ENCODE measurements at places on chromosomes 5 and 9.
A peak's percentile ranks its signal among the peaks of the same experiment; 100 is the strongest.

- peak; percentile 46 for DNase-seq
Measured at GRCh38 chr5:40681363-40682153, 1.8 kb downstream of the PTGER4 start.

- DNase-seq: no peak
Measured at GRCh38 chr5:32760091-32760509, 49.0 kb downstream of the NPR3 start.

- no peak for DNase-seq
Measured at GRCh38 chr9:79195879-79196278, 375.9 kb upstream of the TLE4 start.

DNA sequence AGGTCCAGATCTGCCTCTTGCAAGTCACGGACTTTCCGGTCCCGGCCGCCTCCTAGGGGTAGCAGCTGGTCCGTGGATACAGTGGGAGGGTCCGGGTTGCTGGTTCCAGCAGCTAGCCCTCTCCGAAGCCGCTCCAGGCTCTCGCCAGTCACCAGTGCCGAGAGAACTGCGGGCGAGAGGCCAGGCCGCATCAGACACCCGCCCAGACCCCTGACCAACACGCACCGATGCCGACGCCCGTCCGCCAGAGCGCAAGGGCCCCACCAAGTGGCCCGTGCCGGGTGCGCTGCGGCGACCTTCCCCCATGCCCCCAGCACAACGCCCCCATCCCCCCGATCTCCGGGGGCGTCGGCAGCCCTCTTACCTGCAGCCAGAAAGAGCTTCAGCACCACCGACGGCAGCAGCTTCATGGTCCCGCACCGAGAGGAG, 470 bp downstream of the HBEGF start:
- DNase-seq: no peak

- DNase-seq: no peak
Measured at GRCh38 chr9:87500491-87501270, 3.0 kb downstream of the DAPK1 start.

DNA sequence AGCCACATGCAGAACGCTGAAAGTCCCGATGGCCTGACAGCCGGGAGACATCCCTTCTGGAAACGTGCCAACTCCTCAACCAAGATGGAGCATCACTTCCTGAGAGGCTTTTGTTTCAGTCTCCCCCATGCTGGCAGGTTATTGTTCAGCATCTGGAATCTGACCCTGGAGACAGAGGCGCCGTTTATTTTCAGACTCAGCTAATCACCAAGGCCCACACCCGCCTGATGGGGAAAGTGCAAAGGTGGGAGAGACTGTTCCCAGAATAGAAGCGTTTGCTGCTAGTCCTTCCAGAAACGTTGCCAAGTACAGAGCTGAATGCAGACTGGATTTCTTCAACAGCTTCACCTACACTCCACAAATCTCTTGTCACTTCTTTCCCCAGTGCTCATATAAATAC, 41.8 kb upstream of the S1PR3 start:
- DNase-seq: no peak

GRCh38 chr9:76917299-76917698, 11.4 kb upstream of the PRUNE2 start:
- no peak for DNase-seq

DNA sequence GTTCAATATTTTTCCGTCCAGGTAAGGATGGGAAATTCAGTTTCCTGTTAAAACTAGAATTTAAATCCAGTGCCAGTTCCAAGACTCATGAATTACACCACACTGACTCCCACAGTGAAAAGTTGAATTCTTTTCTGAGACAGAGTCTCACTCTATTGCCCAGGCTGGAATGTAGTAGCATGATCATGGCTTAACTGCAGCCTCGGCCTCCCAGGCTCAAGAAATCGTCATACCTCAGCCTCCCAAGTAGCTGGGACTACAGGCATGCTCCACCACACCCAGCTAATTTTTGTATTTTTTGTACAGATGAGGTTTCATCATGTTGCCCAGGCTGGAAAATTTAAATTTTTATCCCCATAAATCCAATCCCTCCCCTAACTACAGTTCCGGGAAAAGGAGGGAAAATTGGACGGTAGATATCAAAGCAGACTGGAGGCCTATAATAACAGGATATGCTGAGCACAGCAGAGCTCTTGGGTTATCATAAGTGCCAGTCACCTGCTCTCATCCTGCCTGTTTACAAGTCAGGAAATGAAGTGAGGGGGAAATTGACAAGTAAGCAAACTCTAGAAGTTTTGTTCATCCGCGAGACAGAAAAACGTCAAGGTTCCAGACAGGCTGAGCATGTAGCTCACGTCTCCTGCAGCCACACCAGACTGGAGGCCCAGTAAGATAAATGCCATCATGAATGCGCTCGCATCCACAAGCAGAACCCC, 105.7 kb downstream of the UGCG start:
- peak; percentile 34 for DNase-seq

DNA sequence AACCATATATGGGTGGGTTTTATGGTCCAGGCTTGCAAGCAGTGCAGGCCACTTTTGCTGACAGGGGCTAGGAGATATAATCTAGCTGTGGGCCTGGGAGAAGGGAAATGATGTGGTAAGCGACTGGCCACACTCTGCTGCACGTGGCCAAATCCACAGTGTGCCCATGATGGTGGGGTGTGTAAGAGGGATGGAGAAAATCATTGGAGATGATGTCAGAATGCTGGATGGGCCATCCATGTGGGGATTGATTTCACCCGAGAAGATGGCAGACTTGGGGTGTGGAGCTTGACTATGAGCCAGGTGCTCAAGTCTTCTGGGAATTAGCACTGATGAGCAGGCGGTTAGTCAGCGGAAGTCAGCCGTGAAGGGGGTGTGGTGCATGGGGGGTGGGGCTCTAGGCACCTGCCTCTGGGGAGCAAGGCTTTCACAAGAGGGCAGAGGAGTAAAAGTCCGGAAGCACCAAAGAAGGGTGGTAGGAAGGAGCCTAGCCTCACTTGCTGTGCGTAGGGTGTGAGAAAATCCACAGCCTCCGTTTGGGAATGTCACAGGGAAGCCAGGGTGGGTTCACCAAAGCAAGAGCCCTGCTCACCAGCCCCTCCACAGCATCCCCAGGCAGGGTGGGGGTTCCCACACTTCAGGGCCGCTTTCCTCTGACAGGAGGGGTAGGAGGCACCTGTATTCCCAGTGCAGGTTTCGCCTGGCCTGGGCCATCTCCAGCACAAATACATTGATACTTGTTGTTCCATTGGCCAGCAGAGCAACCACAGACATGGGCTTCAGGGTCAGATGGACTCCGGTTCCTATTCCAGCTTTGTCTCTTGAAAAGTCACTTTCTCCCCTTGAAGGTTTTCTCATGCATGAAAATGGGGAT, 44.5 kb upstream of the ANGPTL2 start:
- DNase-seq: no peak

- DNase-seq: no peak
Measured at GRCh38 chr9:106731910-106732309, 131.1 kb upstream of the ZNF462 start.

DNA sequence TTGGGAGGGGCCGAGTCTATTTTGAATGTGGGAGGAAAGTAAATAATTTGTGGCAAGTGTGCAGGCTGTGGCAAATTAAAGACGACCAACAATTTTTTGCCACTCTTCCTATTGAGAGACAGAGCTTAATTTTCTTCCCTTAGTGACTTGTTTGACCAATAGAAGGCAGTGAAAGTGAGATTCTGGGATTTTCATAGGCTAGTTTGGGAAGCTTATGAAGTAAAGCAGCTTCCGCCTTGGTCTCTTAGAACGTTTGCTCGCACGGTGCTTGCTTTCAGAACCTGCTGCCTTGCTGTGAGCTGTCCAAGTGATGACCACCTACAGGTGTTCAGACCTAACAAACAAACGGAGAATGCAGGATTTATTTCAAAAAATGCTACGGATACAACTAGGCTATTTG, 6.7 kb upstream of the OR1N2 start:
- no peak for DNase-seq

DNA sequence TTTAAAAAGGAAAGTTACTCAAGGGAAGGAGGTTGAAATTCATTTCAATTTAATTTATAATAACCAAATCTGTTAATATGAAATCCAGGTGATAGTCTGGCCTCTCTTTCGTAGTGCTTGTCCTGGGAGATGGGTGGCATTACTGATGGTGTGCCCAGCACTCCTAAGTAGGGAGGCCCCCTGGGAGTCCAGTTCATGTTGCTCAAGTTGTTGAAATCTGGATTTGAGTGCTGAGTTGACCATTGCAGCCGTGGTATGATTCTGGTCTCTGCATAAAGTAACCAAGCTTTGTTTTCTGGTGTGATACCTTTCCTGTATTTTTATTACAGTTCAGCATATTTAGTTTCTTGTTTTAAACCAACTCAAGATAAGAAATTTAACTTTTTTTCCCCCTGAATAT, 287.8 kb downstream of the FANCC start:
- no peak for DNase-seq

DNA sequence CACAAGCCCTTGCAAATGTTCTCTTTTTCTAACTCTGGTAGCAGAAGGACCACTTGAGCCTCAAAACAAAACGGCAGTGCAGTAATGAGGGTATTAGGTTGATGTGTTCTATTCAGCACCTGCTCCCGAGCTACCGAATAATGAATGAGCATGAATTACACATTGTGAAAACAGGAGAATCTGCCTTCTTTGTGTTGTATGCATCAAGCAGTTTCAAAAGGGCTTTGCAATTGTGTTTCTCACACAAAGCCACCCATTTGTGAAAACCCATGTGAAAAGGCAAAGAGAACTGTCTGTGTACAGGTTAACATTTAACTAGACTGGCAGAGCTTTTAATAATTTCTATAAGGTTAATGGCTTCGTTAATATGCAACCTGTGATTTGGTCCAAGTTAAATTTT, 97.8 kb downstream of the STK32A start:
- DNase-seq: no peak

GRCh38 chr5:77157732-77158532, 52.5 kb upstream of the PDE8B start:
- no peak for DNase-seq

DNA sequence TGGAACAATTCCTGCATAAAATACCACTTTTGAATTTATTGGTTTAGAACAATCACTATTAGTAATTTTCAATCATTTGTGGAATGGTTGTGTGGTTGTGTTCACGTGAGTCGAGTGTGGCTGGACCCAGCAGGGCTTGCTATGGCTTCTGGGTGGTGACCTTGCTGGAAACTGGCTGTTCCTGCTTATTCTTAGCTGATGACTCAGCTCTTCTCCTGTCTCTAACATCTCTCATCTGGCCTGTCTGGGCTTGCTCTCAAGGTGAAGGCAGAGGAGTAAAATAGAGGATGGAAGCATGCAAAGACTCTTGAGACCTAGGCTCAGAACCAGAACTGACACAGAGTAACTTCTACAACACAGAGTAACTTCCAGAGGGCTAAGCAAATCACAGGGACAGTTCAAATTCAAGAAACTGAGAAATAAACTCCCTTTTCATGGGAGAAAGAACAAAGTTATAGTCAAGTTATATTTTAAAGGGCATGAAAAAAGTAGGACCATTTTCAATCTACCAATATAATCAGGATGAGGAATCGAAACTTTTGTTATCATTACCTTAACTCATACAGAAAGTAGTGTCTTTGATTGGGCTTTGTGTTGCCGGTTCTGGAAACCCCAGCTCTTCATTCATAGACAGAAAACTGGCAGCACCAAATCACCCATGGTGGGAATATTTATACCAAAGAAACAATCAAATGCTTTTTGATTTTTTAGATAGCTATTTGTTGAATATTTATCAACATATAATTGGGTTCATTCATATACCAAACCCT, 665.1 kb downstream of the CDH18 start:
- no peak for DNase-seq

DNA sequence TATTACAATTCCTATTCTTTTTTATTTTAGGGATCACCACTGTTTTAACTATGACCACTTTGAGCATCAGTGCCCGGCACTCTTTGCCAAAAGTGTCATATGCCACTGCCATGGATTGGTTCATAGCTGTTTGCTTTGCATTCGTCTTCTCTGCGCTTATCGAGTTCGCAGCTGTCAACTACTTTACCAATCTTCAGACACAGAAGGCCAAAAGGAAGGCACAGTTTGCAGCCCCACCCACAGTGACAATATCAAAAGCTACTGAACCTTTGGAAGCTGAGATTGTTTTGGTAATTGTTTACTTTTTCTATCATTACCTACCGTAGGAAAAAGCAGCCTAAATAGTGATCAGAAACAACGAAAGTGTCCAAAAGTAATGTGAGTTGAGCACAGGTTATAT, 6.4 kb downstream of the GABRA6 start:
- DNase-seq: no peak

DNA sequence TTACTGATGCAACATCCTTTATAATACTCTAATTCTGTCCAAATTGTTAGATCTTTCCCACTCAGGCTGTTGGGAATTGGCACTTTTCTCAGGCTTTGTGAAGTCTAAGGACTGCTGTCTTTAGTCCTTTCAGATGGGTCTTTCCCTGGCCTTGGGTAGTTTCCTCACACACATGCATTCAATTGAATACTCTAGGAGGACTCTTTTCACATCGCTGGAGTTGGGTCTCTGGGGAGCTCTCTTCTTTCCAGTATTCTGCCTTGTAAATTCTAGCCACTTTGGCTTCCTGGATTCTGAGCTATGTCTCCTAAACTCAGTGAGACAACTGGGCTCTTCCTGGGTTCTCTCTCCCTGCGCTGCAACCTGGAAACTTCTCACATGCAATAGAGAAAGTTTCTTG, 215.5 kb downstream of the SNX18 start:
- no peak for DNase-seq

DNA sequence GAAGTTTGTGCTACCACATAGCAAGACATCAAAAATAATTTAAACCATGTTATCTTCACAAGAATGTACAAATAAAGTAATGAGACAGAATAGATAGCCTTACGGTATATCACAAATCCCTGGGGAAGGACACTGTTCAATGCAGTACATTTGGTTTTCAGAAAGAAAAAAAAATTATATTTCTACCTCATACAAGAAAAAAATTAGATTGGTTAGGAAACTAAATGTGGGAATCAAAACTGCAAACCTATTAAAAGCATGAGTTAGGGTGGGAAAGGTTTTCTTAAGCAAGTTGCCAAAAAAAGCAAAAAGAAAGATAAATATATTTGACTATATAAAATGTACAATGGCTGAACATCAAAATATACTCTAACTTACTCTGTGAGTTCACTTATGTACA, 201.9 kb upstream of the NREP start:
- DNase-seq: no peak

- no peak for DNase-seq
Measured at GRCh38 chr5:181235689-181236366, 7.9 kb downstream of the RACK1 start.

GRCh38 chr5:131019601-131020315, 145.3 kb downstream of the HINT1 start:
- DNase-seq: no peak

- peak; percentile 78 for DNase-seq
Measured at GRCh38 chr9:120928015-120928482, 1.5 kb upstream of the TRAF1 start.

DNA sequence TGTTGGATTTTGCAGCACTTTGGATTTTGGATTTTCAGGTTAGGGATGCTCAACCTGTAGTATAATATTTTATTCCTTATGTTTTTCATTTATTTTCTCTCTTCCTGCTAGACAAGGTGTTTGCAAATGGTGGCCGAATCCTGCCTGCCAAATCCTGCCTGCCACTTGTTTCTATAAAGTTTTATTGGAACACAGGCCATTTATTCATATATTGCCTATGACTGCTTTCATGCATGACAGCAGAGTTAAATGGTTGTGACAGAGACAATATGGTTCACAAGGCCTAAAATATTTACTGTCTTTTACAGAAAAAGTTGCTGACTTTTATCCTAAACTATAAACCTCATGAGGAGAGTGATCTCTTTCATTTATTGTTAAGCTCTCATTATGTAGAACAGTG, 72.7 kb downstream of the DENND4C start:
- DNase-seq: no peak

- no peak for DNase-seq
Measured at GRCh38 chr5:172499287-172499686, 45.0 kb upstream of the SH3PXD2B start.
